Esophagus mucosa (tissue), 1 donor: ENCODE measurements at places on chromosomes 7 and 10.

DNA sequence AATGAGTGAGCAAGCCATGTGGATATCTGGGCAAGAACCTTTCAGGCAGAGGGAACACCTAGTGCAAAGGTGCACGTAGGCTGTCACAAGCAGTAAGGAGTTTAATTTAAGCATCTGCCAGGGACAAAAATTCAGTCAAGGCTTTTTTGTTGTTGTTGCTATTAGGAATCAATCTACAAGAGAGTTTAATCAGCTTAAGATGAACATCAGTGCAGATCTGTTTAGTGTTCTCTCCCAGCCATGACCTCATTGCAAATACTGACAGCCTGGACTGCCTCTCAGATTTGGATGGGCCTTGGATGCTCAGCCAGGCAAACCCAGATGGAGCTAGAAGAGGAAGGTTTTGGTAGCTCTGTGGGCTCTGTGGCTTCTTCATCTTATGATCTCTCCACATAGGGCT is 3.3 kb upstream of the GLCCI1 start:
- no peak for ATAC-seq

DNA sequence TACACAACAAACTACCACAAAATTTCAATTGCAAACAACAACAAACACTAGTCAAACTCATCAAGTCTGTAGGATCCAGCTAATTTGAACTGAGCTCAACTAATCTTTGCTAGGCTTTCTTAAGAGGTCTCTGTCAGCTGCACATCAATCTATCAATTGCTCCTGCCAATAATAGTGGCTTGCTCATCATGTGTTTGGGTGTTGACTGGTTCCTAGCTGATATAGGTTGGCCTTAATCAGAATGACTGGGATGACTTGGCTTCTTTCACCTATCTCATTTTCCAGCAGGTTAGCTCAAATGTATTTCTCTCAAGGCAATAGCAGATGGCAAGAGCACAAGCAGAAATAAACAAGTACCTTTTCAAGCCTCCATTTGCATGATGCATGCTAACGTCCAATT is 370.3 kb upstream of the NFE2L3 start:
- no peak for ATAC-seq

GRCh38 chr7:47253650-47254080 is 328.2 kb downstream of the TNS3 start:
- ATAC-seq: peak; percentile 49

DNA sequence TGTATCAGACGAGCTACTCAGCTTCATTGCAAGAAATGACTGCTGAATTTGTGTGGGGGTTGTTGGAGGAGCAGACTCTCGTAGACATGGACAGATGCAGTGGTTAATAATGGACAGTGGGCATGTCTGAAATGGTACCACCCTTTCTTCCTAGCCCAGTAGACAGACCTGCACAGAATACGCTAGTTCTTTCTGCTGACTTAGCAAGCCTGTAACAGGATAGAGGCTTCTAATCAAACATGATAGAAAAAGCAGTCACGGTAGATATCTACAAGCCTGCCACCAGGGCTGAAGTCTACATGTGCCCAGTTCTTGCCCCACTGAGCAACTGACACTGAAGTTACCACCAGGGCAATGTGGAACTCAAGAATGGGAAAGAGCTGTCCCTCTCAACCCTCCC is 188.0 kb downstream of the FANK1 start:
- no peak for ATAC-seq

DNA sequence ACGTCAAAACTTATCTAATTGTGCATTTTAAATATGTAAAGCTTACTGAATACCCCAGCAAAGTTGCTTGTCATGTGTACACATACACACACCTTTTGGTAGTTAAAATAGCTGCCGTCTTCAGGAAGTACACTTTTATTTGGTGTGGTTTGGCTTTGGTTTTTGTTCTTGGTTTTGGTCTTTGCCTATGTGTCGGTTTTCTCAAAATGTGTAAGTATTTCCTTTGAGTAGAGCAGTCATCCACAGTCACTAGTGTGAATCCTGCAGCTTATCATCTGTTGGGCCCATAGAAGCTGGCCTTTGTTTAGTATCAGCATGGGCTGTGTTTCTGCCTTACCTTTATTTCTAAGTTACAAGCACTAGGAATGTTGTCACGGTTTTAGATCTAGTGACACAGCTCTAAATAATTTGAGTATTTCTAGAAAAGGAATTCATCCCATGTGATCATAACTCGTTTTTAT is 35.3 kb downstream of the NET1 start:
- peak; percentile 19 for ATAC-seq
